SW480 (cell line): ENCODE measurements at places on chromosomes 5 and 9.

- no peak for DNase-seq
Measured at GRCh38 chr5:129447968-129448367, 12.1 kb upstream of the ADAMTS19 start.

GRCh38 chr5:36450229-36451014, 148.7 kb upstream of the RANBP3L start:
- DNase-seq, result no peak

GRCh38 chr5:172065431-172066065, 59.1 kb upstream of the FBXW11 start:
- no peak for DNase-seq

DNA sequence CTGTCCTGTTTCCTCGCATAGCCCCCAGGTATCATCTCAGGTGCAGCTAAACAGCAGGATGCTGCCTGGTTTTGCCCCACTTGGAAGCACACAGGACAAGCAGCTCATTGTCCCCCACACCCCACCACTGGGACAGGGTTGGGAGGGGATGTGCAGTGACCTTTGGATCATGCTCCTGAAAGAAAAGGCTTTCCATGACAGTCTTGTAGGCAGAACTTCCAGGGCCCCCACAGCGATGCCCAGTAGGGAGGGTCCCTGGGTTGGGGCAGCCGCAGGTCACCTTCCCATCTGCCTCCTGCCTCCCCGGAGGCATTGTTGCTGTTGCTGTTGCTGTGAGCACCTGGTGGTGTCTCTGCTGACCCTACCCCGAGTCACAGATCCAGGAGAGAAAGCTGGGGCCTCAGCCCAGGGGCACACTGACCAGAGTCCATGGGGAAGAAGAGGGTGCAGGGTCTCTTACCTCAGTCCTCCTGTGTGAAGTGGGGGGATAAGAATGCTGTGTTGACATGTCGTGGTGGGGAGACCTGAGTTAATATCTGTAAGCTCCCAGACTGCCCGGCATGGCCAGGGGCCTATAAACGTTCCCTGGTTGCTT, 8.5 kb downstream of the CEP72 start:
- no peak for DNase-seq

DNA sequence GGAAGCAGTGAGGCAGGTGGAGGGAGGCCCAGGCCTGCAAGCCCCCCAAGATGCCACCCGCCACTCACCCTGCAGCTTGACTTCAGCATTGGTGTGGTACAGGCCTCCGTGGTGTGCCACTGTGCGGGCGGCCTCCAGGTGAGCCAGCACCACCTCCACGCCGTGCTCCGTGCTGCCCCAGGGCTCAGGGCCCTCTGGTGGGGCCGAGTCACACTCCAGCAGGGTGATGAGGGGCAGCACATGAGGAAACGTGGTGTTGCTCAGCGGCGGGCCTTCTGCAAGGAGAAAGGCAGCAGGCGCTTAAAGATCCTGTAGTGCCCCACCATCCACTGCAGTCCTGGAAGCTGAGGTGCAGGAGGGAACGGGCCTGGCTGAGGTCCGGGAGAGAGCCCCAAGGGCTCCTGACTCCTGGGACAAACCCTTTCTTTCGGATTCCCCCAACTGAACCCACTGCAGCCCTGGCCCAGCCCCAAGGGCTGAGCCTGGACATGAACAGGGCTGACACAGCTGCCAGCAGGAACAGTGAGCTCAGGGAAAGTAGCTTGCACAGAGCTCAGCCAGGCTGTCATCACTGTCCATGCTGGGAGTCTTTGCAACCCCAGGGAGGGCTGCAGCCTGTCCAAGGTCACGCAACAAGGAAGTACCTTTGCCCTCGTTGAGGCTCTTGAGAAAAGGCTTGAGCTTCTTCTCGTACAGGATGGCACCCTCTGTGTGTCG, 4.7 kb upstream of the TOR2A start:
- DNase-seq, result no peak

DNA sequence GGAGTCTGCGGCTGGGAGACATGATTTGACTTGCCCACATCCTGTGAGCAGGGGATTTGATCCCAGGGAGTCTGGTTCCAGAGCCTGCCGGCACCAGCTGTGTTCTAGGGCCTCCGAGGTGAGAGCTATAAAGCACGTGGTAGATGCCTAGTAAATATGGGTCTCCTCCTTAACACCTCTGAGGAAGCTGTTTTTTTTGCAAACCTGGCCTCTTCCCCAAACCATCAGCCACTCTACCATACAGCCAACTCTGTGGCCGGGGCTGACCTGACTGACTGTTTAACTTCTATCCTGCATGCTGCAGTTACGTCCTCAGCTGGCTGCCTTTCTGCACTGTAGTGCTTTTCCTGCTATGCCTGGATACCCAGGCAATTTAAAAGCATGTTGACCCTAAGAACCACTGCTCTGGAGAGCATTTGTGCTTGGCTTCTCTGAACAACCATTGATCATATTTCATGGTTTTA, 220.5 kb downstream of the SLIT3 start:
- DNase-seq, result no peak

DNA sequence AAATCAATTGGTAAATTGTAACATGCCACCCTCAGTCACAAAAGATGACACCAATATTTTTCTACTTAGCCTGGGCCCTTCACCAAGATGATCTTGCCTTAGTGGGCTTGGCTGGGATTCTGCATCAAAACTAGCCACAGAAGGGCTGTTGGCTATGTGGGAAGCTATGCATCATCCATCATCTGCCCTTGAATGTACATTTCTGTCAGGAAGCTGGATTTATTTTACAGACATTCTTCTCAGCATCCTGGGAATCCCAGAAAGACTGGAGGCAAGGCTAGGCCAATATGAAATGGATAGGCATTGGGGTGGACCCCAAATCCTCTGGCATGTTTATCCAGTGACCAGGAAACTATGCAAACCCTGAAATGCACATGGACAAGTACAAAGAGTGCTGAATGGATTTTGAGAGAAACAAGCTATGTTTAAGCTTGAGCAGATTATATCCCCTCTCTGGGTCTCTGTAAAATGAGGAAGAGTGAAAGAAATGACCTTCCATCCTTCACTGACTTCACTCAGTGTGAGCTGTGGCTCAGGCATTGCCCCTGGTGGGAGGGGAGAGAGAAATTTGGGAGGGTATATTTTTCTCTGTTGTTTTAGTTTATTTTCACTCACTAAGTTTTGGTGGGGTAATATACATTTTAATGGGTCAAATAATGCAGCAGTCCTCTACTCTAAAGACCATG, 283.6 kb downstream of the EBF1 start:
- DNase-seq, result no peak

GRCh38 chr5:12023614-12024241, 119.5 kb upstream of the CTNND2 start:
- DNase-seq, result peak; percentile 63

GRCh38 chr9:97575673-97576200, 57.4 kb downstream of the TSTD2 start:
- DNase-seq, result no peak

DNA sequence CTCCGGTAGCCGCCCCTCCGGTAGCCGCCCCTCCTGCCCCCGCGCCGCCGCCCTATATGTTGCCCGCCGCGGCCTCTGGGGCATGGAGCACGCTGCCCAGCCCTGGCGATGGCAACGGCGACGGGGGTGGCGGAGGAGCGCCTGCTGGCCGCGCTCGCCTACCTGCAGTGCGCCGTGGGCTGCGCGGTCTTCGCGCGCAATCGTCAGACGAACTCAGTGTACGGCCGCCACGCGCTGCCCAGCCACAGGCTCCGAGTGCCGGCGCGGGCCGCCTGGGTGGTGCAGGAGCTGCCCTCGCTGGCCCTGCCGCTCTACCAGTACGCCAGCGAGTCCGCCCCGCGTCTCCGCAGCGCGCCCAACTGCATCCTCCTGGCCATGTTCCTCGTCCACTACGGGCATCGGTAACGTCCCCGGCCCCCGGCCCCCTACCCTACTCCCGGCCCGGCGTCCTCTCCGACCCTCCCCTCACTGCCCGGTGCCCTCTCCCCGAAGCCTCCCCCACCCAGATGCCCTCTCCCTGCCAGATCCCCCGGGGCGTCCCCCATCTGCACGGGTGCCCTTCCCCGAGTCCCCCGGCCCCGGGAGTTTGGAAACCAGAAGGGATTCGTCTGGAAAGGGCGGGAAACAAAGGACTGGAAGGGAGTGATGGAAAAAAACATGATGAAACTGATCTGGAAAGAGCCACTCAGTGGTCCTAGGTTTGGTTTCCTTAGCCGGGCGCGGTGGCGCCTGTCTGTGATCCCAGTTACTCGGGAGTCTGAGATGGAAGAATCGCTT, 417 bp downstream of the SRD5A1 start:
- peak; percentile 73 for DNase-seq
